Anterior cingulate cortex (tissue), 58 donors: ENCODE measurements at places on chromosomes 11 and 22.
A peak's percentile ranks its signal among the peaks of the same experiment; 100 is the strongest.

GRCh38 chr11:16380941-16381568, 24.7 kb upstream of the SOX6 start:
- DNase-seq: no peak

DNA sequence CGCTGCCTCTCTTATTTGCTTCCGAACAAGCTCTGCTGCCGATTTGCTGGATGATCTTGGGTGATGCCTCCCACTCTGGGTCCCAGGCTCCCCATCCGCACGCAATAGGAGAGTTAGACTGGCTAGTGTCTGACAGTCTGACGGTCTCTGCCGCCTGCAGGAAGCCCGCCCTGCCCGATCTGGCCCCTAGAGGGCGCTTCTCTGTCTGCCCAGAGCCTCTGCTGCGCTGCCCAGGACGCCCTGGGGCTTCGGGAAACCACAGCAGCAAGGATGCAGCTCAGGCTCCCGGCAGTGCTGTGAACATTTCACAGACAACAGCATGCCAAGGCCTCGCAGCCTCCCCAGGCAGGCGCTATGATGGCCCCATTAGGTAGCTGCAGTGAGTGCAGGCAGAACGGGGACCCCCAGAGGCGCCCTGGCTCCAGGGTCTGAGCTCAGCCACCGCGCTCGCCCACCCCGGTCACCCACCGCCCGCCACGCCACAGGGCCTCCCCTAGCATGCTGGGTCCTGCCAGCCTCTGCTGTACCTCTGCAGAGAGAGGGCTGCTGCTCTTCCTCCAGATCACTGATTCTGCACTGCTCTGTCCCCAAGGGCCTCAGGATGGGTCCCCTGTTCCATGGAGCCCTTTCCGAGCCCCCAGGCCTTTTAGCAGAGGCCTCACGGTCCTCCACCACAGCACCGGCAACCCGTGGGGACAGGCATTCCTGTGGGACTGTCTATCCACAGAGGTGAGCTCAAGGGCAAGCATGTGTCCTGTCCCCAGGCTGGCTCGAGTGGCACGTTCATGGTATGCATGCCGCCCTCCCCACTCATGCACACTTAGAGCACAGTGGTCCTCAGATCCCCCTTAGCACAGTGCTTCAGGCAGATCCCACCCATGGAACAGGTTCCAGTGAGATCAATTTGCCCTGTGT, 4.3 kb upstream of the BAIAP2L2 start:
- peak; percentile 69 for DNase-seq

- no peak for DNase-seq
Observed at GRCh38 chr22:29988719-29989118, 91.5 kb upstream of the HORMAD2 start.

DNA sequence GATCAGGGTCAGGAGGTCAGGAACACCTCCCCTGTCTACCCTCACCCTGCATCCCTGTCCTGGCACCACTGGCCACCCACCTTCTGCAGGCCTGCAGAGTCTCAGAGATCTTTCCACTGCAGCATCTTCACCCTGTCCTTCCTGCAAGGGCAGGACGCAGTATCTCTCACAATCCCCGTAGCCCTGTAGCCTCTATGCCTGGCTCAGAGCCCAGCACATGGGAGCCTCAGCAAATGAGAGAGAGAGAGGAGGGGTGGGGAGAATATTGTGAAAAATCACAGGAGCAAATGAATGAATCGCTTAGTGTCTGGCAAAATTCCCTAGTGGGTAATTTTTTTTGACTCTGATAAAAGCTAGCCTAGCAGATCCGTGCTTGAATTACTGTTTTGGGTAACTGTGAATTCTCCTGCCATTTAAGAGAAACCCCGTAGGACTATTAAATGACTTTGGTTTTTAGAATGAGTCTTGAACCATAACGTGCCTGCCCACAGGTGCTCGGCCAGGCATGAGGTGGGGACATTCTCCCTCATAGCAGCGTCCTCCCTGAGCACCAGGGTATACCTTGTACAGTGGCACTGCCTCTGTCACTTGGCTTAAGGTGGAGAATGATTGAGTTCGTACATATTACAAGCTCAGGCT, 91.5 kb downstream of the MORC2 start:
- peak; percentile 36 for DNase-seq

DNA sequence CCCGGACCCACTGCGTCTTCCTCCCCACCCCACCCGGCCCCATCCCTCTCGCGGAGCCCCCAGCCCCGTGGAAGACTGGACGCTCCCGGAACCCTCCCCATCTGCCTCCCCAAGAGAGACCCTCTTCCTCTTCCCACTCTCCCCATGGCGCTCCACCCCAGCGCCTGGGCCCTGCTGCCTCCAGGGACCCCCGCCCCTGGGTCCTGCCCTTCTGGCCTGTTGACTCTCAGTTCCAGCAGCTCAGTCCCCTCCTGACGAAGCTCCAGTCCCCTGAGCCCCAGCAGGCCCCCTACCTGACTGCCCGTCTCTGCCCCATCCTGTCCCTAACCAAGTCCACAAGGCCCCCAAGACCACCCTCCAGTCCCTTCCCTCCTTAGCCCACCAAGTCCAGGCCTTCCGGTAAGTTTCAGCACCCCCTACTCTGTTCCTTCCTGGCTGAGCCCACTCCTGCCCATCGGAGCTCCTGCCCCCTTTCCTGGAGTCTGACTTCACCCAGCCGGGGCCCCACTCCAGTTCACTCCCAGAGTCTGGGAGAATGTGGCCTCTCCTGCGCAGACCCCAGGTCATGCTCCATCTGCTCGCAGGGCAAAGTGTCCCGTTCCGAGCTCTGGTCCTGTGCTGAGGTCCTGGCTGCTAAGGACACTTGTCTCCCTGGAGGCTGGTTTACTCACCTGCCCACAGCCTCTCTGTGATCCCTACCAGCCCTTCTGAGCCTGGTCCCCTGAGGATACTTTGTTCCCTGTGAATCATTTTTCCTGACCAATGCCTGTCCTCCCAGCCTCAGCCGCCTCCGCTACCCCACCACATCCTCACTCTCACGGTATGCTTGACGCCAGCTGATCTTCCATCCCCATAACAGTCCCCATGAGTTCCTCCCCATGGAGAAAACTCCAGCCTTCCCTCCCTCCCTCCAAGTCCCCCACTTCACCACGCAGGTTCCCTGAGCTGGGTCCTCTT, 722 bp downstream of the IFITM10 start:
- no peak for DNase-seq

GRCh38 chr11:126466236-126467045, 111.0 kb downstream of the ST3GAL4 start:
- no peak for DNase-seq

DNA sequence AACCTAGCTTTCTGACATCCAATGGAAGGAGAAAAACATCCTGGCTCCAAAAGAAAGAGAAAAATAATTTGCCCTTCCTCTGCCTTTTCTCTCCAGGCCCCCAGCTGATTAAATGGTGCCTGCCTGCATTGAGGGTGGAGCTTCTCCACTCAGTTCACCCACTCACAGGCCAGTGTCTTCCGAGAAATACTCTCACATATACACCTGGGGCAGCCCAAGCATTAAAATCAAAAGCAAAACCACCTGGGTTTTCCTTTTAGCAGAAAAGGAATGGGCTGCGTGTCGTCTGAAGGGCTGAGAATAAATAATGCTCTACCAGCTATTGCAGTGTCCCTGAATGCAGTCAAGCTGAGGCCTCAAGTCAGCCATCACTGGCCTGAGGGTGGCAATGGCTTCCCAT, 1143.8 kb upstream of the TENM4 start:
- no peak for DNase-seq

DNA sequence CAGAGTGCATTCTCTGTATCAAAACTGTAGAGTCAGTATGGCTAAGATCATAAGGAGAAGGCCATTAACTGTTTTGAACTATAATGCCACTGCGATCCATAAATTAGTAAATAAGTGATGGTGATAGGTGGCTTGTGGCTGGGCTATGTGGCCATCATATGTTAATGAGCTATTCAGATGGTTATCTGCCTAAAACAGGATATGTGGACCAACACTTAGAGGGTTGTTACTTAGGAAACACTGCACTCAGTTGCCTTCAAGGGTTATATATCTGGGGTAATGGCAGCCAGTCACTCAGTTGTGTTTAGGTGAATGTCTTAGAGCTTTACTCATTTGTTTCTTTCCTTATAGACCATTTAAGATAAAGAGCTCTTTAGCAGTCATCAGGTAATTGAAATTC, 66.0 kb downstream of the PPP2R1B start:
- DNase-seq: no peak

DNA sequence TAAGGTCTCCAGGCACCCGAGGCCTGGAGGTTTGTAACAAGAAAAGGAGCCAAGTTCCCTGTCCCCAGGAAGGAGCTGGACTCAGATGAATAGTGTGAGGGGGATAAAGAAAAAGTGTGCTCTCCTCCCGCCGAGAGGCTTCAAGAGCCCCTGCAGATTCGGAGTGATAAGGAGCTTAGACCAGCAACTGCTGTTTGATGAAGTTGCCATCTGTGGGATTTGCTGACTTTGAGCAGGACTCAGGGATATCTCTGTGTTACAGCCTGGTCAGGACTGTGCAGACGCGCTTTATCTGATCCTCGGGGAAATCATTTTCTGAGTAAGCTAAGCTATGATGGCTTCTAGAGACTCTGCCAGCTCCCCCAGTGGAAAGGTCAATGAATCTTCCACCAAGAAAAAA, 1017.0 kb downstream of the TBC1D22A start:
- no peak for DNase-seq

DNA sequence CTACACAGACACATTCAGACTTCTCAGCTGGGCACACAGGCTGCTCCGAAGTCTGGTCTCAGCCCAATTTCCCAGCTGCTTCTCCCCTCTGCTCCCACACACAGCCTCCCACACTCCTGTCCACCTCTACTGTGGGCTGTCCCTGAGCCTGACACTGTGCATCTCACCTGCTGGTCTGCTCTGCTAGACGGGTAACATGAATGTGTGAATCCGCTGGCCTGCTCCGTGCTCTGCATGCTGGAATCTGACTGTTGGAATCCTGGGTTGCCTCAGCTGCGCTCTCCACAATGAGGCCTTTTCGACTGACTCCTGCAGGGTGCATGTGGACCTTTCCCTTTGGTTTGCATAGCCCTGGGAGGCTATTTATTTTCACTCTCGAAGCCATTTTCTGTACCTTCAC, 489.5 kb upstream of the B3GAT1 start:
- DNase-seq: no peak

GRCh38 chr11:32610797-32611352, 27.2 kb downstream of the EIF3M start:
- DNase-seq: no peak

DNA sequence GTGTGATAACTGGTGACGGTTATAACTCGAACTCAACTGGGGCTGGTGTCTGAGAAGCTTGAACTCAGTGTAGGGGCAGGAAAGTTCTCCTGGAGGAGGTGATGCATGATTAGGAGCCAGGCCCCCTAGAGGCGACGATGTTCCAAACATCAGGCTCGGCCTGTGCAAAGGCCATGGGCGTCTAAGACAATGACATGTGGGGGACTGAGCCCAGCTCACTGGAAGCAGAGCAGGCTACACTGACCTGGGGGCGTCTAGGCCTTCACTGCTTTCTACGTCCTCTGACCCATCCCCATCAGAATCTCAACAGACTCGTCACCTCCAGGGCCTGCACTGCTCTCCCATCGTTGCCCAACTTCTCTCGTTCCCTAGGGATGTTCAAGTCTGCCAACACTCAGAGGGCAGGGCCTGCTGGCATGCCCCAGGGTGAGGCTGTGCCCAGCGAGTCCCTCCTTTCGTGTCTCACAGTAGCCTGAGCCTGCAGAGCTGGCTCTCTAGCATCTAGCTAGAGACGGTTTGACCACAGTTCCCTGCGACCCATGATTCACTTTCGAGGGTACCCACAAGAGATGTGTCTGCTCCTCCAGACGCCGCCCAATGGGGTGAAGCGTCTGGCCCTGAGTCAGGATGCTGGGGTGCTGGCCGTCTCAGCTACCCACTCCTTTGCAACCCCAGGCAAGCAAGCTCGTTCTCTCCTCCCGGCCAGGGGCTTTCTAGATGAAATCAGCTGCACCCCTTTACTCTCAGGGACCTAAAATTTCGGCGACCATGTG, 1.1 kb upstream of the ATG16L2 start:
- DNase-seq: no peak

GRCh38 chr11:32794439-32794838, at the start of gene CCDC73:
Gene CCDC73 (minus strand): TSS chr11:32794662. CDS start chr11:32760243, 34,419 bp downstream.
- no peak for DNase-seq

DNA sequence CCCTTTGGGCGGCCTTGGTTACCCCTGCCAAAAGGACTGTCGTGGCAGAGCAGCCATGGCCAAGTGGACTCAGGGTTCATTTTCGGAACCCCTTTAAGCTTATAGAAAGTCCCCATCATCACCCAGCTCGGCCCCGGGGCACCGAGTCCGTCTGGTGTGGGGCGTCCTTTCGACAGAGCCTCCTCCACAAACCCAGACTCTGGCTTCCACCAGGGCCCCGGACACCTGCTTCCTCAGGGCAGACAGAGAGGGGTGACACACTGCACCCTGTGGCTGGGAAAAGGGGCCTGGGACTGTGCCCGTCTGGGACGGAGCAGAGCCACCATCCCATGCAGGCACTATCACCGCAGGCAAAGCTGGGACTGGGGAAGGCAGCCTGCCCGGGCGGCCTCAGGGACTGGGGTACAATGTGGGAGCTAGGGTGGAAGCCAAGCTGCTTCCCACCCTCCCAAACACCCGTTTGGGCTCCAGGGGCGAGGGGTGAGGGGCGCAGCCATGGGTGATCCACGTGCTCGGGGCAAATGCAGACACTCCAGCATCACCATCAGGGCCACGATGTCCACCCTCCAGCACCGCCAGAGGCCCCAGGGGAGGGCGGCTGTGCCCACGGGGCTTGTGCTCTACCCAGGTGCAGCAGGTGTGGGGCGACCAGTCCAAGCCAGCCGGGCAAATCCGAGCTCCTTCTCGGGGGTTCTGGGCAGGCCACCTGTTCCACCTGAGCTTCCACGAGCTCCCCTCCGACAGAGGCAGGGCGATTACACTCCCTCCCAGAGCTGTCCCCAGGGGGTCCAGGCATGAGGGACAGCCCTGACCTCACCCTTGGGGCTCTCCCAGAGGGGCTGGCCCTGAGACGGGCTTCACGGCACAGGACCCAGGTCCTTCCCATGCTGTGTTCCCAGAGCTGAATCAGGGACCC, 11.7 kb upstream of the MRPL23 start:
- no peak for DNase-seq

GRCh38 chr11:45652781-45653180, 12.6 kb downstream of the CHST1 start:
- DNase-seq: no peak
